ENCODE measurements at places on chromosomes 11 and 22.

DNA sequence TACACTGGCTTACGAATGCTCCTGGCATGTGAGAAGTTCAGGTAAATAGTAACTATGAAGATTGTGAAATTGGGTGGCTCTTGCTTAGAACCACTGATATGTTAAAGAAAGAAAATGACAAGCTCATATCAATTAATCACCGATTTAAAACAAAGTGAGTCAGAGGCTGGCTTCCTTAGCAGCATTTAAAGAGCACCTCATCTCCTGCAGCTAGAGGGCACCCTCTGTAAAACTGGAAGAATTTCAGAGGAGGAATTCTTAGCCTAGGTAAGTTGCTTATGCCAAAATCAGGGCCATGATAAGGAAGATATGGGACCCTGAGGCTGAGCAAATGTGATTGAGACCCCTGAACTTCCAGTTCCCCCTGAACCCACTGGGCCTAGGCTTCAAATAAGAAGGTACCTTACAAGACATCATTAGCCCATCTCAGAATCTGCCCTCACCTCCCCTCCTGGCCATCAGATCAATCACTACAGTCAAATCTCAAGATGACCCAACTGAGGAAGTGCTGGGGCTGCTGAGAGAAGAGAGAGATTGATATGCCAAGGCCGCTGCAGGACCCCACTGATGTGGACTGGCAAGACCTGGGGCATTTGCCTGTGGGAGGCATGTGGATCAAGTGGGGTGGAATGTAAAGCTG is 8.6 kb upstream of the CD3E start:
- no peak for DNase-seq

GRCh38 chr11:27266125-27266524 is 96.9 kb downstream of the CCDC34 start:
- no peak for DNase-seq

DNA sequence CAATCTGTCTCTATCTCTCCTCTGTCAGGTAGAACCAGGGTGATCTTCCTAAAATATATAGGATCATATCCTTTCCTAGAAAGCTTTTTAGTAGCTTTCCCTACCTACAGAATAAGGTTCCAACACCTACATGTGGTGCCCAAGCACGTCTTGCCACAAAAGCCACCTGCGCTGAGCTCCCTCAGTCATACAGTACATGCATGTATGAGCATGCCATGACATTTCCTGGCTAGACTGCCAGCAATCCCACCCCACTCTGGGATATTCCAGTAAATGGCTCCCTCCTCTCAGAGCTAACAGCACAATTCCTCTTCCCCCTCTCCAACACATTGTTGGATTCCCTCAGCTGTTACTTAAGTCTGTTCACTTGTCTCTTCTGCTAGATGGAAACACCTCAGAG is 398.0 kb downstream of the TENM4 start:
- no peak for DNase-seq

GRCh38 chr11:117851852-117852251 is 24.6 kb downstream of the FXYD6 start:
- no peak for DNase-seq

GRCh38 chr11:23729088-23729487 is 767.8 kb upstream of the LUZP2 start:
- DNase-seq, result no peak
